ENCODE measurements at places on chromosomes 2 and 18. TPM values are rescaled to one million over a fixed set of nuclear protein-coding genes. Genes with fewer than 3 reads are reported as not detected.

Gene ACTG2
- 1.3 TPM for total RNA-seq

Gene ABCG5
- total RNA-seq, result not detected

Gene KCNG3
- total RNA-seq, result 0.05 TPM

Gene RALBP1
- 47.2 TPM for total RNA-seq

Gene DNAJC5G
- total RNA-seq, result not detected

Gene REG3G
- not detected for total RNA-seq

Gene POTEJ
- not detected for total RNA-seq

Gene NR4A2
- 0.19 TPM for total RNA-seq

Gene GCG
- total RNA-seq, result not detected

Gene KIF5C
- total RNA-seq, result 0.25 TPM

Gene CLEC4F
- not detected for total RNA-seq

Gene POTEC
- total RNA-seq, result not detected

Gene CHRNG
- not detected for total RNA-seq

Gene SAG
- not detected for total RNA-seq

Gene GPR35
- not detected for total RNA-seq

Gene EFR3B
- total RNA-seq, result 0.24 TPM

Gene SCLY
- 14.9 TPM for total RNA-seq

Gene MAP2
- total RNA-seq, result 5.8 TPM
